ENCODE measurements at places on chromosomes 7 and 10.

GRCh38 chr10:119268871-119269506 is 61.6 kb downstream of the GRK5 start:
- no peak for DNase-seq

- DNase-seq = no peak
These were observed 53.3 kb upstream of the CTBP2 start for GRCh38 chr10:125213541-125214282.

- DNase-seq = no peak
These were observed 23.9 kb downstream of the KLF6 start for GRCh38 chr10:3761021-3761686.

GRCh38 chr10:21518641-21519396 is 6.7 kb downstream of the SKIDA1 start:
- no peak for DNase-seq

DNA sequence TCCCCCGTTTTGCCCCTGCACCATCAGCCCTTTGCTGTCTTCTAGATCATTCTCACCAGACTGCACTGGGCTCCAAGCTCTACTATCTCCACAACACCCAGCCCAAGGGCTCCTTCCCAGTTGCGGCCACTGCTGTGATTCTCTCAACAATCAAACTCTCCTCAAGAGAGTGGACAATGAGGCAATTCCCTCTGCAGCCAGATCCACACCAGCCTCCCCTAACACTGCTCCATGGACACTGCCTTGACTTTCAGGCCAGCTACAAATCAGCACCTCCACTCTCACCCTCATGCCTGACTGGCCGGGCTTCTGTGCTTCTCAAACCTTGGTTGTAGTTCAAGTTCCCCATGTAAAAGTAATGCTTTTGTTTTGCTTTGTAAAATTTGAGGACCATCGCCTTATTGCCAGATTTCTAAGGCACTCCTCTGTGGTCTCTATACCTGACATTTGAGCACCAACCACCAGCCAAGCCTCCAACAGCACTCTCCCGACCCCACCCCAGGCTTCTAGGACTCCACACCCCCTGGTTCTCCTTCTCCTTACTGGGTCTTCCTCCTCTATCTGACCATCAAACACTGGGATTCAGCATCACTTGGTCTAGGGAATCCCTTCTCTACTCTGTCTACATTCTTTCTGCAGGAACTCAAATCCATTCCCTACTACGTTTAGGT is 45.4 kb downstream of the PPIF start:
- DNase-seq = no peak

GRCh38 chr10:29772403-29772802 is 137.6 kb upstream of the SVIL start:
- DNase-seq = no peak

- no peak for DNase-seq
These were observed 73.0 kb downstream of the NEURL1 start for GRCh38 chr10:103566536-103566935.

DNA sequence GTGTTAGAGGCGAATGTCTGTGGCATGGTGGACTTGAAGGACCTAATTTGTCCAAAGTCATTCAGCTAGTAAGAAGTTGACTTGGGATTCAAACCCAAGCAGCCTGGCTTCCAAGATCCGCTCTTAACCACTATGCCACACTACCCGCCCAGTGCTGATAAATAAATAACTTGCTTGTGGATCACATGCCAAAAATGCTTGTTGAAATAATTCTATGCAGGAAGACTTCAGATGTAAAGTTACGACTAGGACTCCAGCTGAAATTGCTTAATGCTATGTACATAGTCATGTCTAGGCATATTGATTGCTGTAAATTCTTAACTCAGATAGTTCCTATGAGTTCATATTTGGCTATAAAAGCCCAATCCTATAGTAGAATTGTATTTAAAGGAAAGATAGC is 76.0 kb downstream of the PLXDC2 start:
- no peak for DNase-seq

- DNase-seq = no peak
These were observed 683.7 kb upstream of the NRP1 start for GRCh38 chr10:34018129-34018528.

DNA sequence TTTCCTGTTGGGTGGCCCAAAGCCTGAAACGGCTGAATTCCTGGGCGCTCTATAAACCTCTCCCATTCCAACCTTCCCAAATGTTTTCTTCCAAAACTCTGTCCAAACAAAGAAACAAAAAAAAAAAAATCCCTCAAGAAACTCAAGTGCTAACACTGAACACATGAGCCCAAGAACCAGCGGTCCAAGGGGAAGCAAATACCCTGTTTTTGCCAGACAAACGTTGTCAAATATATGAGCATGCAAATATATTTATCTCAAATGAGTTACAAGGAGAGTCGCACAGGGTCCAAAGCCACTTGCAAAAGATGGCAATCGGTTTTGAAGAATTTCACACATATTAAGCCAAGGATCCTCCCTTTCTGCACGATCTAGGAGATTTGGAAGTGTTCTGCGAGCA is 23.3 kb upstream of the EMX2 start:
- DNase-seq = no peak

DNA sequence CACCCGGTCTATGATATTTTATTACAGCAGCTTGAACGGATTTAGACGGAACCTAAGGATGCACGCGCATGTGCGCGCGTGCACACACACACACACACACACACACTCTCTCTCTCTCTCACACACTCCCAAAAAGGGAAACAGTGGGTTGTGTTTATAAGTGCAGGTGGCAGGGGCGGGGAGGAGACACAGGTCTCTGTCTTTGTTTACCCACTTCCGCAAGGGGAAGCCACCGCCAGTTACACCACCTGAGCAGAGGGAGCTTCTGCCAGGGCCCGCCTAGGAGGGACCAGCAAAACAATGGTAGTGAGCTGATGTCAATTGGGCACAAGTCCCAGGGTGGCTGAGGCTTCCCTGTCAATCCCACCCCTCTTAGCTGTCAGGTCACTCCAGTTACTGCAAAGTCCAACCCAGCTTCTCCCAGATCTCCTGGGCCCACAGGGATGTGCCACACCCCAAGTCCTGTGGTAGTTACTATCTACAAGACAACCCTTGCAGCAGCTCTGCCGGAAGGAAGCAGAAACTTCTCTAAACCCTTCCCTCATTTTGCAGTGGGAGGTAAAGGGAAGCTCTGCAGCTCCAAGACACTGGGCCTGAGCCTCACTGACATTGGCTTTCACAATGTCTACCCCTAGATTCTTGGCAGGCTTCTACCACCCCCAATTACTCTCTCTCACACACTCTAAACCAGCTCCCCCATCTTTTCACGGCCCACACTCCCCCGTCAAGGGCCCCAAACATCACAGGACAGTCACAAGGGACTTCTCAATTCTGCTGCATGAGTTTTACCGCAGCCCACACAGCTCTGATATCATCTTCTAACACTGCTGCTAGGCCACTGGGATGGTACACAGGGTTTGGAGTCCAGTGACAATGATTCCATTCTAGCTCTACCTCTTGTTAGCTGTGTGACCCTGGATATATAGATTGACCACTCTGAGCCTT is 17.6 kb downstream of the ANXA11 start:
- DNase-seq = peak; percentile 99

Measured in GF-D8 (cell line).